ENCODE measurements at places on chromosomes 4 and X.
A peak's percentile ranks its signal among the peaks of the same experiment; 100 is the strongest.

DNA sequence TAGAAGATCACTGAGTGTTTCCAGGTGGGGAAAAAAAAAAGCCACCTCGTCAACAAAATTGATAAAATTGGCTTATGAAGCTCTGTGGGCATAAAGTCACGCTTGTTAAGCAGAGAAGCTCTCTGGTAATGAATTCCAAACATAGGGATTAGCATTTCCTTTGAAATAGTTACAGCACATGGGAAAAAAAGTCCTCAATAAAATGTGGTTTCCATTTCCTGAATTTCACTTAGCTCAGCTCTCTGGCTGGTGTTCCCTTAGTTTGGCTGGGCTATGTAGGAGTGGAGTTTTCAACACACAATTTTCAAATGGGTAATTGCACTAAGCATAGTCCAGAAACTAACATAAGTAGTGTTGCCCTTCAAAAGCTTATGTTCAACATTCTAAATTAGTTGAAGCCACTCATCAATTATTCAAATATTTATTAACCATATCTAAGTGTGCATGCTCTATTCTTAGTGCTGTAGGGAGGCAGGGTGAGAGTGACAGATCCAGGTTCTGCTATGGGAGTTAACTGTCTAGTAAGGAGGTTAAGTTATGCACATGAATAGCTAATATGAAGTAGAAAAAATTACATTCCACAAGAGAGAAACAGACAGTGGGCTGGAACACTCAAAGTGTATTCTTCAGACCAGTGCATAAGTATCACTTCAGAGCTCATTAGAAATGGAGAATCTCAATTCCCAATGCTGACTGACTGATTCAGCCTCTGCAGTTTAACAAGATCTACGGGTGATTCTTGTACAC is 445.7 kb downstream of the SMARCA1 start:
- no peak for DNase-seq

DNA sequence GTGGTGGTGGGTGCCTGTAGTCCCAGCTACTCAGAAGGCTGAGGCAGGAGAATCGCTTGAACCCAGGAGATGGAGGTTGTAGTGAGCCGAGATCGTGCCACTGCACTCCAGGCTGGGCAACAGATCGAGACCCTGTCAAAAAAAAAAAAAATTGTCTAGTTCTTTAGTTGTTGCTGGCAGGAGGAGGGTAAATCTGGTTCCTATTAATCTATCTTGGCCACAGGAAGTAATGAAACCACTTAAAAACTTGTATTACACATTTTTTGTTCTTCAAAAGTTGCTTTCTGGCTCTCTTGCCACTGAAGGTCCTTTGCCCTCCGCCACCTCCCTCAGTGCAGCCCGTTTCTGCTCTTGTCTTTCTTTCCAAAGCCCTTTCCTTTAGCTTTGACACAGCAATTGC is 102.9 kb upstream of the ARSJ start:
- no peak for DNase-seq

- no peak for DNase-seq
Observed at GRCh38 chrX:131405497-131405896, 116.4 kb upstream of the IGSF1 start.

DNA sequence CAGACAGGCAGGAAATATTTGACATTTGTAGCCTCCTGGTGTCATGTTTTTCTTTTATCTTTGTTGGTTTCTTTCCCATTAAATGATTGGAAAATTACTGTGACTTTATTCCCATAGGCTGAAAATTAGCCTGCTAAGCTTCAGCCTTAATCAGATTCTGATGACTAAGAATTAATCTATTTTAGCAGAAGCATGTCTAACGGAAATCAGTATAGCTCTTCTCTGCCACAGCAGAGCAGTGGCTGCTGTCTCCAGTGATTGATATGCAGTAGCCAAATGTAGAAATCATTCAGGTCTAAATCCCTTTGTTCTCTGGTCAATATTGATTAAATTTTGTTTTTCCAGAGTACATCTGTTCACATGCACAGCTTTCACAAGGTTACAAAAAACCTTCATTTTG is 199.3 kb downstream of the GC start:
- no peak for DNase-seq

DNA sequence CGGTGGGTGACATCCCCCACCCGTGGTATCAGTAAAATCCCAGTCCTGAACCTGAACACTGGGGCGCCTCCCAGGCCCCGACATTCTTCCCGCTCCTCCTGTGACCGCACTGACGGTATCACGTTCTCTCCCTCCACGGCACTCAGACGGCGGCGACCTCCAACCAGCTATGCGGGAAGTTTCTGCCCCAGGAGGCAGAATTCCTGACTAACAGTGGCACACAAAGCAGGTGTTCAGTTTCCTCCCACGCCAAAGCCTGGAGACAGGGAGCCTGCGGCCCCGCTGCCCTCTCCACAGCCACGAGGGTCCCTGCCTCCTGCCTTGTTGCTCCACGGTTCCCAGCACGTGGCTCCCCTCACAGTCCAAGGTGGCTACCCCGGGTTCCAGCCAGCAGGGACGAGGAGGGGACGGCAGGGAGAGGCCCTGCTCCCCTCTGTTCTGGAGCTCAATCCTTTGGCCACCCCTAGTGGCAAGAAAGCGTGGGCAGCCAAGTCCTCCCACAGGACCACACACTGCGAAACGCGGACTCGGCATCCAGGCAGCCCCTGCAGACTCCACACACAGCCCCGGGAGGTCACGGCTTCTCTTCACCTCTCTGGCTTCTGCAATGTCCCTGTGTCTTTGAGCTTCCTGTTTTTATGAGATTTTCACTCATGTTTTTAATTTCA is 15.2 kb downstream of the CTBP1 start:
- no peak for DNase-seq

DNA sequence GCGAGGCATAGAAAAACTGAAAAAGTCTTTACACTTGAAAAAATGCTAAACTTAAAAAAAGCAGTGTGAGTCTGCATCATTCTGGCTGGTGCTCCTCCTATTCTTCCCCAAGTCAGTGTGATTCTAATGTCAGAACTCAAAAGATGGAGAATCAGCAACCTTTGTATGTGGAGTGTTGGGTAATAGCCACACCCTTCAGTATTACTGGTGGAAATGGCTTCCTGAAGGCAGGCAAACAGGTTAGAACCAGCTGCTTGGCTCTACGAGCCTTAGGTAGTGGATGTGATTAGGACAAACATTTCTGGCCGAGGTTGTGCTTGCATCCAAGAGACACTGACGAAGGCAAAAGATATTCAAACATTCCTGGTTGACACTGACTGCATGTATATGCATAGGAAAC is 353.4 kb upstream of the TACR3 start:
- DNase-seq = no peak

GRCh38 chr4:70754470-70754869 is 32.7 kb downstream of the RUFY3 start:
- DNase-seq = no peak

DNA sequence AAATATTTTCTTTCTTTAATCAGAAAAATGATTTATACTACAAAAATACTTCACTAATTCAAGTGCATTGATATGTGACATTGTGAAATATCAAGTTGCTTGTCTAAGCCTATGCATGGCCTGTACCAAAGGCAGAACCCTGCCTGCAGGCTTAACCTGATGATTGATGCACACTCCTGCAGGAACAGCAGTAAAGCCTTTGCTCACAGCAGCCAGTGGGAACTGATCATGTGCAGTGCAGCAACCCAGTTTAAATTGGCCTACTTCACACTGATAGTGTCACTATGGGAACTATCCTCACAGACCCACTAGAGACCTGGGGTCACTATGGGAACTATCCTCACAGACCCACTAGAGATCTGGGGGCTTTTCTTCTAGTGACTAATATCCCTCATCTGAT is 603.8 kb downstream of the RAPGEF2 start:
- DNase-seq = no peak

GRCh38 chrX:10167573-10167972 is 10.8 kb downstream of the CLCN4 start:
- DNase-seq = no peak

- no peak for DNase-seq
Observed at GRCh38 chrX:52923781-52924241, 26.7 kb downstream of the FAM156B start.

DNA sequence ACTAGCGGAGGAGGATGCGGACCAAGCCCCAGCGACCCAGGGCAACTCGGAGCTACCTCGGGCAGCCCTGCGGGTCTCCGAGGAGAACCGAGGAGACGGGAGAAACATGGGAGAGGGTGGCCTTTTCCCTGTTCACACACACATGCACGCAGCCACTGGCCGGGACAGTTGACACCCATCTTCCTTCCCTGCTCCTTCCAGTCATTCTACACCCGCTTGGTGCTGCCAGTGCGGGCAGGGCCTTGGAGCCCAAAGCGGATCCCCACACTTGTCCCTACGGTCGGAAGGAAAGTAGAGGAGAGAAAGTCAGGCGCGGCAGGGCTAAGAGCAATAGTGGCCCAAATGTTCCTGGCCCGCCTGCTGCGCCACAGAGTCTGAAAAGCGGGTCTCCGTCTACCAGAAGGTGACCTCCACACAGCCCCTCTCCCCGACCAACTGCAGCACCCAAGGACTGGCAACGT is 1.1 kb upstream of the PPP3CA start:
- DNase-seq = no peak

GRCh38 chr4:41012911-41013310 is 201.4 kb downstream of the APBB2 start:
- no peak for DNase-seq

DNA sequence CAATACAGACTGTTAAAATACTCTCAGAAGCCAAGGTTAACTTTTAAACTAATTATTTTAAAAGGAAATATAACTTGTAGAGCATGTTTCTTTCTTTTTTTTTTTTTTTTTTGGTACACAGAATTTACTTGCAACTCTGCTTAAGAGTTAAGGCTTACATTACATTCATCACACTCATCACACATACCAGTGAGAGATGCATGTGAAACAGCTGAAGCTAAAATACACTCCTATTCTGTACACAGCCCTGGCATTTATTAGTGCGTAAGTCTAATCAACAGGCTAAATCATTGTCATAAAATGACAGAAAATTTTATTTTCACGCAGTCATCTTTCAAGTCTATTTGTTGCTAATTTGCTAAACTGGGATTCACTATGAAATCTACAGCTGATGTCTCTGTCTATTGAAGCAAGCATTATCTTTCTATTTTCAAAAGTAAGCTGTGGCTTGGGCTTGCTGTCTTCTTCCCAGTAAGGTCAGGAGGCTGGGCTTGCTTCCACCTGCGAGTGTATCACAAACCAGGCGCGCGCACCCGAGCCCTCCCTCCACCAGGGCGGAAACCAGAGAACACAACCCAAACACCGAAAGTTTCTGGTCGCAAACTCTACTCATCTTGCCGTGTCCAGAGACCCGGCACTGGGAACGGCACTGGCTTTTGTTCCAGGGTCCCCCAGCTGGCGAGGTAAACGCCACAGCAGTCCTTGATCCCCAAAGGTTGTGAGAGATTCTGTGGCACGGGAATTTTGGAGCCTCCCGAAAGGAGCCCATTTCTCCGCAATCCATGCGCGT is 3.9 kb downstream of the MAML3 start:
- DNase-seq = peak; percentile 30

DNA sequence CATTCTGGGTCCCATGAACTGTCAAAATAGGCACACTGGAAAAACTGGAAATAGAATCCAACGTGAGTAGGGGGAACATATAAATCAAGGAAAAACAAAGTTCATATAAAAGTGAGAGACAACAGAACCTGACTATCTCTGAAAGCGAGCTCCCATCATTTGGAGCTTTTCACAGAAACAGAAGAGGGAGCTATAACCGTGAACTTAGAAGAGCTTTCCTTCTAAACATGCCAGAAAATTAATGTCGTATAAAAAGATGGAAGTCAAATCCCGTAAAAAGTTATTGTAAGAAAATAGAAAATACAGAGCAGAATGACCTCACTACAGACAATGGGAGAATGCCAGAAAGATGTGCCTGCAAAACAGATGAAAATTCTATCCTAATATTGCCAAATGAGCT is 23.9 kb upstream of the HSD17B10 start:
- no peak for DNase-seq

DNA sequence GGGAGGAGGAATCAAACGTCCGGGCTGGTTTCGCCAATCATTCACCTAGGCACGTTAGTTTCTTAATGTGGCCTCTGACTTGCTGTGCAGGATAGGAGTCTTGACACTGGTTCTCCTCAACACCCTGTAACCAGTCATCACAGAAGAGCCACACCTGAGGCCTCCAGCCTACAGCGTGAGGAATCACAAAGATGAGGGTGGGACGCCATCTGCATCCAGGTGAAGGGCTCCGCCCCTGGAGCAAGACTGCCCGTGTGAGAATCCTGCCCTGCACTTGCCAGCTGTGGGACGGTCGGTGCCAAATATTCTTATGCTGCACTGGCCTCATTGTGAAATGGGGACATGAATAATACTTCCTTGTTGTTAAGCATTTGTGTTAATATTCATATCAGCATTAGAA is 35.7 kb upstream of the TSPAN5 start:
- DNase-seq = no peak

DNA sequence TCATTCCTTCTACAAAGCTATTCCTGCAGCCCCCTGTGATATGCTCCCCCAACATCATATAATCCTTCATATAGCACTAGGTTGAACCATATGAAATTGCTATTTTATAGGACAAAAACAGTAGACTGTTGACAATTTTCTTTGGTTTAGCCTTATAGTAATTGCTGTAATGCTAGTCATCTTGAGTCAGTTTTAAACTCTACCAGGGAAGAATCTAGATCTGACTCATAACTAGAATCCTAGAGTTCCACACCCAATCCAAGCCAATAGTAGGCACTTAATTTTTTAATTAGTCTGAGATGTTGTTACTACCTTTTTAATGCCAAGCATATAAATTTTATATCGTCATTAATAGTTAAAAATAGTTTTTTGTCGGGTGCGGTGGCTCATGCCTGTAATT is 136.8 kb downstream of the CHRNA9 start:
- no peak for DNase-seq

DNA sequence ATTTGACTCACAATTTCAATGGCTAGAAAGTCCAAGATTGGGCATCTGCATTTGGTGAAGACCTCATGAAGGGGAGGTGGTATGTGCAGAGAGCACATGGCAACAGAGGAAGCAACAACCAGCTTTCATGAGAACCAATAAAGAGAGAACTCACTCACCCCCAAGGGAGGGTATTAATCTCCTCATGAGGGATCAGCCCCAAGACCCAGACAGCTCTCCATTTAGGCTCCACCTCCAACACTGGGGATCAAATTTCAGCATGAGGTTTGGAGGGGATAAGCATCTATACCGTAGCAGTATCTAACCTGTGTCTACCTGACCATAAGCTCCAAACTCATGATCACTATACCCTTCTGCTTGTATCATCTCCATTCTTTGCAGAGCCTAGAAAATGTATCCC is 9.3 kb upstream of the TBC1D19 start:
- DNase-seq = no peak
